ENCODE measurements at places on chromosomes 12 and 14. TPM values are rescaled to one million over a fixed set of nuclear protein-coding genes. Genes with fewer than 3 reads are reported as not detected.

NRIP2 gene
- total RNA-seq: not detected

ARL1 gene
- 64.2 TPM for total RNA-seq

MSRB3 gene
- total RNA-seq: 21.0 TPM

NGB gene
- total RNA-seq: not detected

CCDC198 gene
- 1.9 TPM for total RNA-seq

KLHL33 gene
- not detected for total RNA-seq

C12orf50 gene
- total RNA-seq: not detected

SLC6A15 gene
- total RNA-seq: 4.7 TPM

TPPP2 gene
- total RNA-seq: not detected

PTPRB gene
- 0.75 TPM for total RNA-seq

KCNK10 gene
- not detected for total RNA-seq

SAV1 gene
- total RNA-seq: 28.9 TPM

SSPN gene
- 0.91 TPM for total RNA-seq

PELI2 gene
- 0.72 TPM for total RNA-seq

SERPINA9 gene
- total RNA-seq: not detected

LMNTD1 gene
- total RNA-seq: not detected

CCDC175 gene
- not detected for total RNA-seq

GRIN2B gene
- total RNA-seq: 2.8 TPM

GALNT6 gene
- 3.7 TPM for total RNA-seq

KLRK1 gene
- total RNA-seq: not detected

SPTLC2 gene
- total RNA-seq: 29.4 TPM

ACSM4 gene
- total RNA-seq: not detected

SAMD15 gene
- 2.0 TPM for total RNA-seq

ASCL1 gene
- not detected for total RNA-seq

KRT73 gene
- total RNA-seq: not detected

CLEC4D gene
- total RNA-seq: not detected

All from A549 treated with GW870086 at 1 μM for 4 hours (cell line).